ENCODE measurements at places on chromosomes 16 and 17.

DNA sequence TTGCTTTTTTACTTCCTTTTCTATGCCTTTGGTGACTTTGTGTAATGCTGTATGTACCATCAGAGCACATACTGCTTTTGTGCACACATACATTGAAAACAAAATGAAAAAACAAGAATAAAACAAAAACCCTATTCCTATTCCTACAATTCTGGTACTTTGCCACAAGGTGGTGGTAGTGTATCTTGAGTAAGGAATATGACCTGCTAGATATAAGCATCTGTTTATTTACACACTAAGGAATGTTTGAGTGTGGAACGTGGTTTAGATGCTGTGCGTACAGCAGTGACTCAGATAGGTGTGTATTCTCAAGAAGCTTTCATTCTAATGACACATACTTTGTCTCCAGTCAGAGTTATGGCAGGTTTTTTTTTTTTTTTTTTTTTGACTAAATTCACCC is 606.2 kb downstream of the WWOX start:
- DNase-seq = no peak

DNA sequence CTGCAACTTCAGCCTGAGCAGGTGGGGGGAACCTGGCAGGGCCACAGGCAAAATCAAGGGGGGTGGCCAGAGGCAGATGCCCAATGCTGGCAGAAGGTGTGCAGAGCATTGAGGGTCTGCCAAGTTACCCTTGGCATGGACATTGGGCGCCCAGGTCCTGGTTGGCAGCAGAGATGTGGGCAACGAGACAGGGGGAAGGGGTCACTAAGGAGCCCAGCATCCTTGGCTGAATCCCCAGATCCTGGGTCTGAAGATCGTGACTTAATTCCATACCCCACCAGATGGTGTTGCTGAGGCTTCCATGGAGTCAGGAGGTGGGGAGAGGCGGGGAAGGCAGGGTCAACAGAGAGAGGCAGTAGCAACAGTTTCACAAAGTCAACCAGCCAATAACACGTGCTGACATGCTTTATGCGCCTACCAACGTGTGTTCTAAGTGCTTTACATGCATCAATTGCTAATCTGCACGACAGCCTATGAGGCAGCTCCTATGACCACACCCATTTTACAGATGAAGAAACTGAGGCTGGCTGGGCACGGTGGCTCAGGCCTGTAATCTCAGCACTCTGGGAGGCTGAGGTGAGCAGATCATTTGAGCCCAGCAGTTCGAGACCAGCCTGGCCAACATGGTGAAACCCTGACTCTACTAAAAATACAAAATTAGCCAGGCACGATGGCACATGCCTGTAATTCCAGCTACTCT is 83.3 kb downstream of the GSG1L start:
- no peak for DNase-seq

- no peak for DNase-seq
Measured at GRCh38 chr17:74818291-74818938, 41.3 kb downstream of the GRIN2C start.

DNA sequence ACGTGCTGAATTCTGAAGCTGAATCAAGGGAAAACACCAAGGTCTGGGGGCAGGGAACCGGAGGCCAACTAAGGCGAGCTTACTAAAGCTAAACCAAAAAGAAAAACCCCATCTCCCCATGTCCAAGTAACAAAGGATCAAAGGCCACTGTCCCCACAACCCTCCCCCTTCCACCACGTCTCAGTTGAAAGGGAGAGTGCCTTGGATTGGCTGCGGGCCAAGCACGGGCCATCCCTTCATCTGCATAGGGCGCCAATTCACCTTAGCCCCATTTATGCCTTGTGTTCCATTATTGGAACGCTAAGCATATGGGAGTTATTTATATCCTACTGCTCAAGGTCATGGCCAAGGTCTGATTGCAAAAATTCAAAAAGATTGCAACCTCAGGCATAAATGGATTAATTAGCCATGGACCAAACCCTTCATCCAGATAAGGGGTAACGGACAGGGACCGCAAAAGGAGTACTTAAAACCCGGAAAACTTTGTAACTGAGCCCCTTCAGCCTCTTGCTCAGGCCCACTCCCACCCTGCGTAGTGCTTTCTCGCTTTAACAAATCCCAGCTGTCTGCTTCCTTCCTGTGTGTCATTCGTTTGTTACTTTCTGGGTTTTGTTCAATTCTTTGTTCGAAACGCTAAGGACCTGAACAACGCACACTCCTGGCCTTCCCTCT is 740 bp upstream of the ATP6V0D1 start:
- peak; percentile 13 for DNase-seq

GRCh38 chr17:76714822-76715495 is 4.2 kb upstream of the MXRA7 start:
- DNase-seq = peak; percentile 56

DNA sequence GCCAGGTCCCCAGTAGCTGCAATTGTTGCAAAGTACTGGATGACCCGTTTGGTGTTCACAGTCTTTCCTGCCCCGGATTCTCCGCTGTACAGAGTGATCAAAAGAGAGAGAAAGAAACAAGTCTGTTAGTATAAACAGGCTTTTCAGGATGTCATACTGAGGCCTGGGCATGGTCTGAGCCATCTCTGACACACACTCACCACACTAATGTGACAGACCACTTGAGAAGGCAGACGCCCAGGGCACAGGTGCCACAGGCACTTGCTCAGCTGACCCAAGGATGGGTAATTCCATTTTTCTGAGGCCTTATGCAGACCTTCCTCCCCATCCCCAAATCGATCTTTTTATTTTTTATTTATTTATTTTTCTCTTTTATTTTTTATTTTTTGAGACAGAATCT is 7.5 kb downstream of the MYH3 start:
- DNase-seq = no peak

DNA sequence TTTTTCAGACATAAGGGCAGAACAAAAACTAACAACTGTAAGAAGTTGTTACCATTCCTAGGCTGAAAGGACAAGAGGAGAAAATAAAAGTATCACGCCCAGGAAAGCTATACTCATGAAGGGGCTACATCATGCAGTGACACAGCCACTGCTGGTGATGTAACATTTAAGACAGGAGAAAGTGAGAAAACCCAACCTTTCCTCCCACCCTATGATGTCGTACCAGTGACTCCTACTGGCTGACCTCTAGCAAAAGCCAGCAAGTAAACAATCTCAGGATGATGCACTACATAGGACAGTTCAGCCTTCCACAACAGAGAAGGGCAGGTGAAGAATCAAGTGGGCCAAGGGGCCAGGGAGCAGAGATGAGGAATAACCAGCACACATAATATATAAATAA is 14.0 kb upstream of the OR1E2 start:
- no peak for DNase-seq

All from NCI-H2081 (cell line).